ENCODE measurements at places on chromosomes 3 and 15.

- DNase-seq: no peak
Observed at GRCh38 chr15:68653031-68653635, 74.3 kb downstream of the CORO2B start.

DNA sequence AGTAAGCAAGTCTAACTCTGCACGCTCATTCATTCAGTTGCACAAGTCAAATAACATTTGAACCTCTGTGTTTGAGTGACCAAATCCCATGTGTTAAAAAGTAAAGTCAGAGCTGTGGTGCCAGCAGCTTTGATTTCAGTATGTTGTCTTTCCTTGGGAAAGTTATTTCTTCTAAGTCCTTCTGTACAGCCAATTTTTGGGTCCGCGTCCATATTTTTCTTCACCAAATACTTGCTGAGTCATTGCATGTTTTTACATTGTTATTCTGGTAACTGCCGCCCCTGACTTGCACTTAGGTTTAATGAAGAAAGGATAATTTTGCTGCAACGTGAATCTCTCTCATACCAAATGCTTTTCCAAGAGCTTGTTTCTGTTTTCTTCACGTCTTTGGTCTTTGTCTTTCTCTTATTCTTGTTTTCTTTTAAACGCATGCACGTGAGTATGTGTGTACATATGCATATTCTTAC is 56.7 kb downstream of the PLS1 start:
- no peak for DNase-seq

DNA sequence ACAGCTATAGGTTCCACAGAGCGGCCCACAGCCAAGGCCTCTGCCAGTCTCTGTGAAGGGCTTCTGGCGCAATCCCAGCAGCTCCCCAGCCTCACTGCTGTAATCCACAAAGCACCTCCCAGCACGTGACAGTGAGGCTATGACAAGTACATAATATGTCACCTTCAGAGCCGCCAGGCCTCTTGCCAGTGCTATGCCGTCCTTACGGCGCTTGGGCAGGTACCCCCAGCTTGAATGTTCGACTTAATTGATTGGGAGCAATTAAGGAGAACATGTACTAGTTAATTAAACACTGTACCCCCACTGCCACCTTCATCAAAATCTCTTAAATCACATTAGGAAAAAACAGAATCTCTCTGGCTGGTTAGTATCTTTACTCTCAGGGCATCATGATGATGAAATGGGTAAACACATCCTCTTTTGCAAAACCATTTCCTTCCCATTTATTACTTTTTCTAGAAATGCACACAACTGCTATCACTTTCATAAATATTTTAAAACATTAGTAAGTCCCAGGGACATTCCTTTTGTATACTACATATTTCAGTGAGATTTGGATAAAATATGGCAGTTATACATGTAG is 169.9 kb downstream of the XXYLT1 start:
- no peak for DNase-seq

DNA sequence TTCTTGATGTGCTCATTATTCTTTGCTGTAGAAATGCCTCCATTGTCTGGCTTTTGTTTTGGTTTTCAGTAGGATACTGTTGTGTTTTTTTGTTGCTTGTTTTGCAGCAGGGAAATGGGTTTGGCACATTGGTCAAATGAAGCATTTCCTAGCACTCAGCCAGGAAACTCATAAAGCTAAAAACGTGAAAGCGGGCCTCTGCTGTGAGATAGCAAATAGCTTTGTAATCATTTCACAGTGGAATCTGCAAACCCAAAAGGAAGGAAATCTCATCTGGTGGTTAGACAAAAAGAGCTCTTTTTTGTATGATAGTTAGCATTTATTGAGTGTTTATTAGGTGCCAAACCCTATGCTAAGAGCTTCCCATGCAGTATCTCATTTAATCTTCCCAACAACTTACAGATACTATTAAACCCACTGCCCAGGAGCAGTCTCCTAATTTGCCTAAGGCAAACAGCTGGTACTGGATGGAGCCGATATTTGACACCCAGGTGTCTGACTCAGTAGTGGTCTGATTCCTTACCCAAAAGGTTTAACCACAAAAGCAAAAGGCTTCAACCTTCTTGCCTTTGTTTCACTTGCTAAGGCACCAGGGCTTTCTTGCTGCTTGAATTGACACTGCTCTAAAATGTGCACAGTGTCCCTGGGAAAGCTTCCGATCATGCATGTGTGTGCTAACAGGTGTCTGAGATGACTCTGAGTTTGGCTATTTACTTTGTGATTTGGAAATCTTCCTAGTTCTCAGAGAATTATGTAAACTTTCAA is 527.9 kb upstream of the MDFIC2 start:
- DNase-seq: no peak

GRCh38 chr3:85162905-85163304 is 204.1 kb downstream of the CADM2 start:
- no peak for DNase-seq

GRCh38 chr3:27910456-27910855 is 188.3 kb upstream of the EOMES start:
- DNase-seq: no peak

- DNase-seq: no peak
Observed at GRCh38 chr3:172675441-172676193, 35.2 kb downstream of the NCEH1 start.

- DNase-seq: no peak
Observed at GRCh38 chr3:13673207-13673606, 124.3 kb downstream of the FBLN2 start.

DNA sequence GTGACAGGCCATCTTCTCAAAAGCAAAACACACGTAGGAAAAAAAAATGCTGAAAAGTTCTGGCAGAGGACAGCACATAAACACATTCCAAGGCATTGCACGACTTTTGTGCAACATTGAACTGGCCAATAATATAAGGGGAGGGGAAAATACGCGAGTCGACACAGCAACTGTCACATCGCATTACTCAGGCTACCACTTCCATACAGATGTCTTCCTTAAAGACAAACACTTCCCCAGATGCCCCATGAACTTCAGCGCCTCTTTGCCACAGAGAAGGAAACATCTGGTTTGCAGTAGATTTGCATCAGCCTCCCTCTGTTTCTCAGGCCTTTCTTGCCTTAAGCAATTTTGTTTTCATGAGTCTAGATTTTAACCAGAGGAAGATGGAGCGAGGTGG is 144.4 kb upstream of the IGF1R start:
- no peak for DNase-seq

DNA sequence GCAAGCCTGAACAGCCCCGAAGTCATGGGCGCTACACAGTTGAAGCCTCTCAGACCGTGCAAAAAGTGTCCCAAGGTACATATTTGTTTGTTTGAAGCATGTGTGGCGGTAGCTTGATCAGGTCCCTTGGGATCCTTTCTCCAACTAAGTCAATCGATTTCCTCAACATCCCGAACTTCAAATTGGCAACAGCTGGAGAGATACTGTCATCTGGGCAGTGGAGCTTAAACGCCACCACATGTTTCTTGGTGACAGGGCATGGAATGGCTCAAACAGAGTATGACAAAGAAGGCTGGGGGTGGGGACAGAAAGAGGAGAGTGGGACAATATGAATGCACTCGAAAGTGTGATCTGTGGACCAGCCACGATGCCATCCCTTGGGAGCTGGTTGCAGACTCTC is 84.9 kb upstream of the PSMD6 start:
- no peak for DNase-seq

DNA sequence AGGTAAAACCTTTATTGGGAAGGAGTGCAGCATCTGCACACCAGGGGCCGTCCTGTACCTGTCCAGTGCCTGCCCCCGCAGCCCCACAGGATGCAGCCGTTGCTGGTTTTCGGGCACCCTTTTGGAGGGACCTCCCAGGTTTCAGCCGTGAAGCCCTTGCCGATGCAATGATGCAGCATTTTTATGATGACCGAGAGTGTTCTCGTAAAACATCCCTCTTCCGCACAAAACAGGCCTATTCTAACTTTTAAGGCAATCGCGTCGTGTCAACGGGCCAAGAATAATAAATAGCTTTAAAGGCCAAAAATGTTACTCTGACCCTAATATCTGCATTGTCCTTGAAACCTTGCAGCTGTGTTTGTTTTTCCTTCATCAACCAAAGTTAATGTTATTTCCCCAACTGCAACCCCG is 126.1 kb downstream of the LRRK1 start:
- no peak for DNase-seq

DNA sequence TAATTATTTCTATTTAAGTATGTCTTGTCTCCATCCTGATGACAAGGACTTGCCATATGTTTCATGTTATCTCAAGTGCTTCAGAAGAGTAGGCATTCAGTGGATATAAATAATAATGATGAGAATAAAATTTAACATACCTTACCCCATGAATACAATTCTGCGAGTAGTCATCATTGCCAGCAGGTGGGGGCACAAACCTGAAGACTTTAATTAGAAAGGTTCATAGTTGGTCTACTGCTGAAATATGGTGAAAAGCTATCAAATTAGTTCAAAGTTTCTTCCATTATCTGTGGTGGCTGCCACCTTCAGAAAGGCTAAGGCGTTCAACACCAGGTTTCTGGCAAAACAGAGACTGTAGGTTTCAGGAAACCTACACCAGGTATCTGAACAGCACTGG is 100.9 kb downstream of the P3H2 start:
- DNase-seq: no peak

- DNase-seq: no peak
Observed at GRCh38 chr15:57272771-57273357, 103.4 kb upstream of the CGNL1 start.

GRCh38 chr3:150239766-150240165 is 168.3 kb upstream of the TSC22D2 start:
- DNase-seq: no peak

- DNase-seq: no peak
Observed at GRCh38 chr3:171765511-171765887, 44.8 kb downstream of the PLD1 start.

- no peak for DNase-seq
Observed at GRCh38 chr15:52523192-52523591, 5.5 kb downstream of the MYO5A start.

DNA sequence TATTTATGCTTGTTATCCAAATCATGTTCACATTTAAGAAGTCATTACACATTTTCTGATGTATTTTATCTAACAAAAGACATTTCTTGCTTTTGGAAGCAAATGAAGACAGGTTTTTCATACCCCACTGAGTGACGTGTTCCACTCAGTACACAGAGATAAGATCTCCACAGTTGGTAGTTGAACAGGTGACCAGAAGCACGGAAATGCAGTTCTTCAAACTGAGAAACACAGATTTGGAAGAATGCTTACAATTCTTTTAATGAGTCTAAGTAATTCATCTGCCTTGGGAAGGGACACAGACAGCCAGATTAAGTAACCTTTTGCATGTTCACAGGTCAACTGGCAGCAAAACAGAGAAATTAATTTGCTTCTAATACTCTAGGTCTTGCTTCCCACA is 23.1 kb downstream of the PTX3 start:
- DNase-seq: no peak

DNA sequence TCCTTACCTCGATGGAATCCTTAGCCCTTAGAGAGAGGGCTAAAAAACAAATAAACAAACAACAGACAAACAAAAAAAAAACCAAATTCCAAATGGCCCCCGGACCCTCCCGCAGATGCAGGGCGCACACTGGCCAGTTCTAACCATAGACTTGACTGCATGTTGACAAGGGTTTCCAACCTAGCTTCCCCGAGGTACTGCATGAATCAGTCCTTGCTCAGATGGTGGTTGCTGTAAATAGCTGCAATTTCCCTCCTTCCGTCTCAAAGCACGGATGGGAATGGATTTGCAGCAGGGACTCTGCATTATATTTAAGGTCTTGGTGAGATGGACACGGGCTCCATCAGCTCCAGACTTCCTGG is 162.8 kb downstream of the CD47 start:
- no peak for DNase-seq

DNA sequence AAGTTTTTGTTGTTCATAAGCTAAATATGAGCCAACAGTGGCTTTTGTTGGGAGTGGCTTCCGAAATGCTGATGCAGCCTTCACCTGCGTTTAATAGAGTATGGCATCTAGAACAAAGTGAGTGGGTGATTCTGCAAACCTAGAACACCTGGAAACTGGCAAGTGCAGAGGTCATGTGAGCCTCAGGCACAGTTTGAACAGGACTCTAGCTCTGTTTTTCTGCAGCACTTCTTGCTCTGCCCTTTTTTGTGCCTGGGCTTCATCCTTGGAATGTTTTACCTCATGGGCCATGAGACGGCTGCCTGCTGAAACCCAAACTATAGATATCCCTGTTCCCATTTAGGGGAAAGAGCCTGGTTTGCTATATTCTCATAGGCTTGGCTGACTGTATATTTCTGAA is 73.5 kb downstream of the LPP start:
- DNase-seq: no peak

- no peak for DNase-seq
Observed at GRCh38 chr15:71664622-71665021, 145.7 kb upstream of the NR2E3 start.

DNA sequence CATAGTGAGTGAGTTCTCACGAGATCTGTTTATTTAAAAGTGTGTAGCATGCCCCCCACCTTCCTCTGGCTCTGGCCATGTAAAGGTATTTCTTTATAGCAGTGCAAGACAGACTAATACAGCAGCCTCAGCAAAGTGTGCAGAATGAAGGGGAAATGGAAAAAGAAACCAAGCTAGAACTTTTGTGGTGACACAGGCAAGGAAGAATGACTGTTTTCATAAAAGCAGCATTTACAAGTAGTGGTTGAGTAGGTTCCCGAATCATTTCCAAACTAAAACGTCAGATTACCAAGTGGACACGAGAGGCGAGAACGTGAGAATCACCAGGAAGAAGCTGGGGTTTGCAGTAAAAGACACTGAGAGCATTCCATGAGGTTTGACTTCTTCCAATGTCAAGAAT is 100.2 kb upstream of the AKAP13 start:
- no peak for DNase-seq

DNA sequence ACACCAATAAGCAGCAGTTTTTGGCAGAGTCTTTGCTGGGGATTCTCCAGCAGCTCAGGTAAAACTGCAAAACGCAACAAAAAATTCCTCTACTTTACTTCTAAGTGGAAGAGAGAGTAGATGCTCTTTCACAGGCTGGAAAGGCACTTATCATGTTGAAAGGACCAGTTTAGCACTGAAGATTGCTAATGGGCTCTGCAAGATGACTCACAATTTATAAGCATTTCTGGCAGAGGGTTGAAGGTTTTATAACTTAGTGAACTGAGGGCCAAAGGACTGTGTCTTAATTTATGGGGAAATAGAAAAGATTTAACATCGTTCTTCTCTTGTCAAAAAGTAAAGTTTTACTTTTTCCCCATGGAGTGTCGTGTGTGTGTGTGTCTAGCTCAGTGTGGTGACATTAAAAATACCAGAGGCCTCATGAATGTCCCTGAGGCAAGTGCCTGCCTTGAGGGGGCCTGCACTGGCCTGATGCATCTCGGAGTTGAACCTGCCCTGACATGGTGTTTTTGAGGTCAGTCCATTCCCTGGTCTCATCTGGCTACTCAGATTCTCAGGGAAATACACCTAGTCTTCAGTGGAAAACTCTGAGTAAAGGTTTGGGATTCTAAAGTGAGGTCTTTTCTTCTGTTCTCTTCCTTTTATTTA is 1092.0 kb downstream of the NAALADL2 start:
- DNase-seq: no peak

GRCh38 chr3:177764377-177764912 is 567.2 kb upstream of the TBL1XR1 start:
- no peak for DNase-seq

Data from stimulated activated CD4-positive, alpha-beta T cell treated with anti-CD3 and anti-CD28 coated beads, Interleukin-1b, Interleukin-23, amount 100 ng/mL, for 1 hour (primary cell).